Activated CD8-positive, alpha-beta memory T cell treated with anti-CD3 and anti-CD28 coated beads for 1 hour (primary cell): ENCODE measurements at places on chromosomes 4 and X.

DNA sequence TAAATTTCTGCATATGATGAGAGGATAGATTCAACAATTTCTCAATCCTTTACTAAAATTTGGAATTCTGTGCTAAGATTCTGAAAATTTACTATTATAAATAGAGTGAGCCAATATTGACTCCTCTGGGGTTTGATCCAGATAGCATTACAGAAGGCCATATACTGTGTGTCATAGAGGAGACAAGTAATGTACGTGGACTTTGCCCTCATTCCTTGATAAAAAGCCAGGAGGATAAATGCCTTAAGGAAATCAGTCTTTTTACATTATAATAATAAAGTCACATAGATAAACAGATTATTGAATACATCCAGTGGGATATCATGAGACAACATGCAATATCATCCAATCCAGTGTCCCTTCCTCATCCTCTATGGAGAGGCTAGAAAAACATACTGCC lies 188.0 kb upstream of the HDX start:
- no peak for DNase-seq

- DNase-seq = peak; percentile 8
Measured at GRCh38 chr4:80492761-80493160, 157.2 kb downstream of the CFAP299 start.

GRCh38 chr4:98879515-98879914 lies 49.4 kb downstream of the EIF4E start:
- no peak for DNase-seq

GRCh38 chr4:53680168-53680567 lies 88.9 kb upstream of the LNX1 start:
- no peak for DNase-seq

DNA sequence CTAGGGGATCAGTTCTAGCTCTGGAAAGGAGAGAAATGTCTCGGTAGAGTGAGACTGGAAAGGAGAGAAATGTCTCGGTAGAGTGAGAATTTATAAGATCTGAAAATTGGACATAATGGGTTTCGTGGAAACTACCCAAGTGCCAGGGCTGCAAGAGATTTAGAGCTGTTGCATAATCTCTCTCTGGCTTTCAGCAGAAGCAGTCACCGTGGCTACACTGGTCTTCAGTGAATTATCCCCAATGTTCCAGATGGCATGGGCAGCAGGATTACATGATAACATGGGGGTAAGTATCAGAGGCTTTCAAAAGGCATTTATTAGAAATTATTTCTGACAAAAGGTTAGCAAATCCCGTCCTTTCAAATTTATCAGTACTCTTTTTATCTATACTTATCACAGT lies 435.5 kb downstream of the NKX6-1 start:
- no peak for DNase-seq

GRCh38 chrX:37755025-37755424 lies 24.8 kb upstream of the CYBB start:
- DNase-seq = no peak
